CD4-positive, alpha-beta T cell treated with Interleukin-17A for 4 hours (primary cell): ENCODE measurements at places on chromosomes 6 and 20.

DNA sequence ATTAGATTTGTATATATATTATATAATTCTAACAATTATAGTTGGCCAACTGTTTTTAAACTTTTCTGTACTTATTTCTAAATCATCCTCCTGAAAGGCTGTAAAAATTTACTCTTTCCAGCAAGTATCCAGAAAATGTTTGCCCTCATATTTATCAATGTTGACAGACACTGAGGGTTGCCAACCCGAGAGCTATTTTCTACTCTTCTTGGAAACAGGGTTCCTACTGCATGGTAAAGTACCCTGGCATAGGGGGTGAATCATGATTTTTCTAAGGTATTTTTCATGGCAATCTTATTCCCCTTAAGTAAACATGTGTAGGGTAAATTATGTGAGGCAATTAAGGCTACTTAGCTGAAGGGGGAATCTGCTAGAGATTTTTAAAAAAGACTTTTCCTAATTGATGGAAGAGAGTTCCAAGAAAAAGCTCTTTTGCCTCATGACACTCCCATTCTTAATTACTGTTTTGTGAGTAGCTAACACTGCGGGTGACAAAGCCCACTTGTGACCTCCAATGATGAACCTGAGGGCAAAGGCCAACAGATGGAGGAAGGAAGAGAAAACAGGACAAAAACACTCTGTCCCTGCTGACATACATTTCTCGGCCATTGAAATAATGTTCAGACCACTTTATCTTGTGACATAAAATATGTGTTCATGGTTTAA, 37.9 kb downstream of the GPX5 start:
- DNase-seq, result no peak

DNA sequence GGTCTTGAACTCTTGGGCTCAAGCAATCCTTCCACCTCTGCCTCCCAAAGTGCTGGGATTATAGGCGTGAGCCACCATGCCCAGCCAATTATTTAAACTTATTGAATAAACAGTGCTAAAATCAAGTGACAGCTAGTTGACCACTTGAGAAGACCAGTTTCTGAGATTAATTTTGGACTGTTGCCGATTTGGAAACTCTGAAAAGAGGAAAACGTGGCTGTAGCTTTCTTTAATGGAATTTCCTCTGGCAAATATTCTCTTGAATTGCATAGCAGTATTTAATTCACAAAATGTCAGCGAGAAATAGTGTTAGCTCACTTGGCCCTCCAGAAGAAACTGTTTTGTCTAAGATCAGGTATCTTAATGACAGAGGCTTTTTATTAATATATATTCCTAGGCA, 754.5 kb downstream of the HDGFL1 start:
- no peak for DNase-seq

DNA sequence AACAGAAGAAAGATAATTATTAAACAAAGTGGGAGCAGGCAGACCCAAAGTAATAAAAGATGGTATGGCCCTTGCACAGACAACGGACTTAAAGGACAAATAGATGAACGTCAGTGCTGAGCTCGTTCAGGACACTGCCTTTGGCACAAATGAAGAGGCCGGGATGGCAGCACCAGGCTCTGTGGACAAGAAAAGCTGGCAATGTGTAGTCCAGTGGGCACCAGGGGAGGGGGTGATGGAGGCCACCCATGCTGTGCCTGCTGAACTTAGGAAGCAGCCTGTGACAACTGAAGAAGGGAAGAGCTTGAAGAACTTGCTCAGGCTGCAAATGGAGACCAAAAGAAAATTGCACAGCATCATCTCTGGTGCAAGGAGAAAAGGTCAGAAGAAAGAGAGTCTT, 131.0 kb downstream of the ANKRD60 start:
- no peak for DNase-seq

DNA sequence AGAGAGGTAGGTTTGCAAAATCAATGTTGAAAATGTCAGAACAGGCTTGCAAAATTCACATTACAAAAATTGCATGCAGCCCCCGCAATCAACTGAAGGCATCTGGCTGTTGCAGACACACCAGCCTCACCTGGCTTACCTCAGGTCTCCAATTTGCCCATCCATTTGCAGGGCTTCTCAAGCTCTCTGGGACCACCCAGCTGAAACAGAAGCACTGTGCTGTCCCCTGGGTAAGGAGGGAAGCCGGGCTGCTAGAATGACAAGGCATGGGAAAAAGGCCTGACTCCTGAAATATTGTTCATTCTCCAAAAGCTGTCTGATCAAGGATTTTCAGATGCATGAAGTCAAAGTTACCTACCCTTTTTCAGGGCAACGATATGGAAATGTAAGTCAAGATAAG, 52.6 kb upstream of the CD93 start:
- no peak for DNase-seq

- no peak for DNase-seq
Observed at GRCh38 chr6:34957231-34957783, 68.3 kb downstream of the ANKS1A start.

DNA sequence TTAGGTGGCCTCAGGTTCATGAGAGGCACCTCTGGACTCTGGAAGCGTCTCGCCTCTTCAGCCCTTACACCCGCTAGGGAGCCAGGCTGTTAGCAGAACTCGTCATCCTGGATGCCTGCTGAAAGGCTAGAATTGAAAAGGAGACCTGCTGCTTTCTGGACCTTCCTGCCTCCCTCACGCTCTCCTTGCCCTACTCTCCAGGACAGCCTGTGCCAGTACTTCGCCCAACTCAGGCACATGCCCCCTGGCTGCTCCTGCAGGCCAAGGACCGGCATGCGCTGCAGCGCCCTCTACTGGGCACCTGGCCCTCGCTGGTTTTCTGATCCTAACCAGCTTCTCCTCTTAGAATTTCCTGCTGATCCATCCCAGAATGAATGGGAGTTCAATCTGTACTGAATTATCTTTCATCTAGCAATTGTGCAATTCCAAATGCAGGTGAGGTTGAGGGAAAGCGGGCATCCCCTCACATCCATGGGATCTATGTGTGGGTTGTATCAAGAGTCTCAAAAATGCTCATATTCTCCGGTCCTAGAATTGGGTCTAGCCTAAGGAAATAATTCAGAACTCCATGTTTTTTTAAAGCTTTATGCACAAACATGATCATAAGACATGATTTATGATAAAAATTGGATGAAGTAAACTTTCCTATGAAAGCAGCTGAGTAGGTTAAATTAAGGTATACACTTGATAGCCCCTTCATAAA, 78.0 kb downstream of the PTPN1 start:
- peak; percentile 83 for DNase-seq

DNA sequence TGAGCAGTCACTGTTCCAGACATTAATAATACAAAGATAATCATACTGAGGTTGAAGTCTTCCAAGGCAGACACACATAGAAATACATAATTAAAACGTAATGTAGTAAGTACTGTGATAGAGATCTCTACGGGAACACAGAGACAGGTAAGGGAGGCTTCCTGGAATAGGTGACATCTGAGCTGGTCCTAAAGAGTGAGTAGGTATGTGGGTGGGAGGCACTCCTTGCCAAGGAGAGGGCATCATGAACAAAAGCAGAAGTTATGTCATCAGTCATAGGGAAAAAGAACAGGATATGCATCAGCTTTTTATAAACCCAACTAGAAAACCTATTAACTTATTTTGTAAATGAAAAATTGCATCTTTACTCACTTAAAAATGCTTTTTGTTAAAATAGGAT, 110.0 kb downstream of the MAP7 start:
- no peak for DNase-seq

GRCh38 chr20:46222521-46223007, 85.7 kb downstream of the CDH22 start:
- no peak for DNase-seq

- DNase-seq, result no peak
Observed at GRCh38 chr6:105972440-105972839, 113.7 kb upstream of the PRDM1 start.

DNA sequence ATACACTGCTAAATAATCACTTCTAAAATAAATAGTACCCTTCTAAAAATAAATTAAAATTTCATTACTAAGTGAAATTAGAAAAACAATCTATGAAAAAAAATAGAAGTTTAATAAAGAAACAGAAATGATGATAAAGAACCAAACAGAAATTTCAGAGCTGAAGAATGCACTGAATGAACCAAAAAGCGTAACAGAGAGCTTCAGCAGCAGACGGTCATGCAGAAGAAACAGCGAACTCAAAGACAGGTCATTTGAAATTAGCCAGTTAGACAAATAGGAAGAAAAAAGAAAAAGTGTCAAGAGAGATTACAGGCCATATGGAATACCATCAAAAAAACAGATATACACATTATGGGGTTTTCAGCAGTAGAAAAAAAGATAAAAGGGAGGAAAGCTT, 706.7 kb downstream of the TBC1D32 start:
- DNase-seq, result no peak

DNA sequence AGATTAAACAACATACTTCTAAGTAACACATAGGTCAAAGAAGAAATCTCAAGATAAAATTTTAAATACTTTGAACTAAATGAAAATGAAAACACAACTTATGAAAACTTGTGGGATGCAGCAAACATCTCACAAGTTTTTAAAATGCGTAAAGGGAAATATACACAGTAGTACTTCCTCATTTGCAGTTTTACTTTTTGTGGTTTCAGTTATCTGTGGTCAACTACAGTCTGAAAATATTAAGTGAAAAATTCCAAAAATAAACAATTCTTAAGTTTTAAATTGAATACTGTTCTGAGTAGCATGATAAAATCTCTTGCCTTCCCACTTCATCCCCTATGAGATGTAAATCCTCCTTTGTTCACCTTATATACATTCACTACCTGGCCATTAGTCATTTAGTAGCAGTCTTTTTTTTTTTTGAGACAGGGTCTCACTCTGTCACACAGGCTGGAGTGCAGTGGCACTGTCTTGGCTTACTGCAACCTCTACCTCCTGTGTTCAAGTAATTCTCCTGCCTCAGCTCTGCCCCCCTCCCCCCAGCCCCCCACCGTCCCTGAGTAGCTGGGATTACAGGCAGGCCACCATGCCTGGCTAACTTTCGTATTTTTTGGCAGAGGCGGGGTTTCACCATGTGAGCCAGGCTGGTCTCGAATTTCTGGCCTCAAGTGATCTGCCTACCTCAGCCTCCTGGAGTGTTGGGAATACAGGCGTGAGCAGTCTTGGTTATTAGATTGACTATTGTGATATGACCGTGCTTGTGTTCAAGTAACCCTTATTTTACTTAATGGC, 154.6 kb upstream of the AHI1 start:
- DNase-seq, result no peak

DNA sequence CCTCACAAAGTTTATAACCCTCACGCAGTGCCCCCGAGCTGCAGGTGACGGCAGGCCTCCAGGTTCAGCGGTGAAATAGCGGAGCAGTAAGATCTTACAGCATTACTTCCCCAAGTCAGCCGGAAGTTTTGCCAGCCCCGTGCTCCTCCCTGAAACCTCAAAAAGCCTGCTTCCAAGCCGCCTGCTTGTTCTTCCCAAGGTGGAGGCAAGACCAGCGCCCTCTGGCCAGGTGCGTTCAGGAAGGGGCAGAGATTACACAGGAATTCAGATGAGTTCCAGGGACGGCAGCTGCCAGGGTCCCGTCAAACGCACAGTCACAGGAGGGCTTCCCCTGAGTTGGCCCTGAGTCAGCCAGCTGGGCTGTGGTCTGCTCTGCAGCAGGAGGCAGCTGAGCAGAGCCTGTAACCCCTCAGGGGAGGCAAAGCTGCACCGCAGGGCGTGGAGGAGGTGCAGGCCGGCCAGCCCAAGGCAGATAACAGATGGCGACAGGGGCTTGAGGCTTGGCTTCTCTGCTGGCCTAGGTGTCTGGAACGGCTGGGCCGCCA, 124.1 kb upstream of the RPS6KA2 start:
- DNase-seq, result peak; percentile 36

GRCh38 chr6:6004390-6004995, 2.2 kb downstream of the NRN1 start:
- DNase-seq, result no peak

DNA sequence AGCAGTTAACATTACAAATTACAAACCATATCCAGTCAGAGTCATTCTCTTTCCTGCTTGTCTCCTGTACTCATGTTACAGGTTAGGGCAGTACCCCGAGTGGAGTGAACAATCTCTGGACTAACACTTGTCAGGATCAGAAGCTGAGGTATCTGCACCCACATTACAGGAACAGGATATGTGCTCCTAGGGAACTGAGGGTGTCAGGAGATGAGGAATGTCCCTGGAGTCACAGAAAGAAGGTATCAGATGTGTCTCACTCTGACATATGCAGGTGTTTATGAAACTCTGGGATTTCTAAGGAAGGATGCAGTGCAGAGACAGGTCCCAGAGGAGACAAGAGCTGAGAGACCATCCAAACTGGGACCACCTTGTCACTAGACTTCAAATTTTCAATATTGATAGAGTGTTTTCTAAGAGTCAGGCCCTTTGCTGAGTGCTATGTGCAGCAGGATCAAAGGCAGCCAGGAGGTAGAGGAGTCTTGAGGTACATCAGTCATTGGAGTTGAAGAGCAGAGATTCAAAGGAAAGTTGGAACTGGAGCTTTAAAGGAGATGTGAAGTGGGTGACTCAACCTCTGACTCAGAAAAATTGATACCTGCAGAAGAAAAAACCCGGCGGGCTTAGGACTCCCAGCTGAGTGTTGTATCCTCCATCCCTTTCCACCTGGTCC, 12.6 kb downstream of the HLA-DPB1 start:
- no peak for DNase-seq

- no peak for DNase-seq
Observed at GRCh38 chr6:138482816-138483215, 16.5 kb downstream of the NHSL1 start.

DNA sequence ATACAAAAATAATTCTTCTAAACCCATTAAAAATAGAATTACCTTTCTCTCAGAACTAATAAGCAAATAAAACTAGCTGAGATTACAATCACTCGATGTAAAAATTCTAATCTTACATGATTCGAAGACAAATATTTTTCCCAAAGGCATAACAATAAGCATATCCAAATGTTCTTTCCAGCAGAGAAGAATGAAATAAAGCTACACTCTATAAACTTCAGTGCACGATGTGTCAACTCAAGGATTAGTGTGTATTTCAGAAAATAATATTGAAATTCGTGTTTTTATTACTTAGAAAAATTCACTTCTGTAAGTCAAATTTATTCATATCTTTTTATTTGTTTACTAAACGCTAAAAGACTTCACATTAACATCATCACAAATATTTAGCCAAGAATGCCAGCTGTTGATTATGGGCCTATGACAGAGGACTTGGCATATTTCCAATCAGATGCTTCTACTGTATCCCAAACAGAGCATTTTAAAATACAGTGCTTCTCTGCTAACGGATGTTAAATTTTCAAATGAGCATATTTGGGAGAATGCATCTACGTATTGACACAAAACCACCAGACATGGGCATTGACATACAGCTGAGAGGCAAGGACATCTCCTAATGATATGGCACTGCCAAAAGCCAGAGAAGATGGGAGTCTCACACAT, 54.7 kb upstream of the PDE7B start:
- no peak for DNase-seq

GRCh38 chr6:134714679-134715078, 235.2 kb downstream of the ALDH8A1 start:
- no peak for DNase-seq

GRCh38 chr6:152572338-152573088, 64.6 kb downstream of the SYNE1 start:
- DNase-seq, result no peak
